Fibroblast of skin of right quadriceps (primary cell): ENCODE measurements at places on chromosomes 5 and 9.
A peak's percentile ranks its signal among the peaks of the same experiment; 100 is the strongest.

DNA sequence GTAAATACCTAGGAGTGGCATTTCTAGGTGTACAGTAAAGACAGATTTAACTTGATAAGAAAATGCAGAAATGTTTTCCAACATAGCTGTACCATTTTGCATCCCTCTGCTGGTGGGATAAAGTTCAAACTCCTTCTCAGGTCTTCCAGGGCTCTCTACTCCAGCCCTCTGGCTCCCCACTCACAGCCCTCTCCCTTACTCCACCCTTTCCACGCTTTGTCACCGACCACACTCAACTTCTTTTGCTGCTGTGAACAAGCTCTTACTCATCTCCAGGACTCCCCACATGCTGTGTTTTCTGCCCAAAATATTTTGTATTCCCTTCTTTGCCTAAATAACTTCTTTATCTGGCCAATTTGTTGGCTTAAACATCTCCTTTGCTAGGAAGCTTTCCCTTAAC is 90.6 kb upstream of the OSMR start:
- peak; percentile 77 for DNase-seq

DNA sequence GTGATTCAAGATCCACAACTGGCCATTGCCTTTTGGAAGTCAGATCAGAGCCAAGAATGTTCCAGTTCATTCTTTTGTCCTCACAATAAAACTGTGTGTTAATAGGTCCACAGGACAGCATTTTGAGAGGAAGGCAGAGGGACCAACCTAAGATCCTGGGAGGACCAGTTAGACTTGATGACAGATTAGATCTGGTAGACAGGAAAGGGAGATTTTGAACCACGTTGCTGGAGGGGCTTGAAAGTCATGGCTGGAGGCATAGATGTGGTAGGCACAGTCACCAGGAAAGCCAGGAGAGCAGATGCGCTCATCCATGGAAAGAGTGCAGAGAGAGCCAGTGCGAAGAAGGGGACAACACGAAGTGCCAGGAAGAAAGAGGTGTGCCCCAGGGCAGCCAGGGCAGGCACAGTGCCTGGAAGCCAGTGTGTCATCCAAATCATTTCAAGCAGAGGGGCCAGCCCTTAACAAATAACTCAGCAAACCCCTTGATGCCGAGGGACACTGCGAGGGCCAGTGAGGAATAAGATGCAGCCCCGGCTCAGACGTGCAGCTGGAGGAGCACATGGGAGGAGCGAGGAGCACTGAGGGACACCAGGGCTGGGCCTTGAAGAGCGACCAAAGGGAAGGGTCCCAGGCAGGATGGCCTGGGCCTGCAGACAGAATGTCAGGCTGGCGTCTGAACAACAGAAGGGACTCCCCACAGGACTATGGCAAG is 12.8 kb upstream of the SLC2A8 start:
- no peak for DNase-seq

DNA sequence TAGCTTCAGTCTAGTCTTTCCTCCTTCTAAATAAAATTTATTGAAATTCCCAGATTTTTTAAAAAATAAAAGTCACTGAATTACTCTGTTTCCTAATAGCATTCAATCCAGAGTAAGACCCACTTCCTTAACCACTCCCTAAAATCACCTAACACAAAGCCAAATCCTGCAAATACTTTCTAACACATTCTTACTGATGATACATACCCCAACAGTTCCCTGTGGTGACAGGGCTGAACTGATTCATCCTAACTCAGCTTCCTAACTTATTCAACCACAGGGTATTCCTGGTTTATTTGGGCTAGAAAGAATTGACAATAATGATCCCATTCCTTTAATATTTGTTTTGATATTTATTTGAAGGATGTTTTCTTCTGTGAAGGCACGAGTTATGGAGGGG is 40.7 kb upstream of the ZNF300 start:
- peak; percentile 59 for DNase-seq

DNA sequence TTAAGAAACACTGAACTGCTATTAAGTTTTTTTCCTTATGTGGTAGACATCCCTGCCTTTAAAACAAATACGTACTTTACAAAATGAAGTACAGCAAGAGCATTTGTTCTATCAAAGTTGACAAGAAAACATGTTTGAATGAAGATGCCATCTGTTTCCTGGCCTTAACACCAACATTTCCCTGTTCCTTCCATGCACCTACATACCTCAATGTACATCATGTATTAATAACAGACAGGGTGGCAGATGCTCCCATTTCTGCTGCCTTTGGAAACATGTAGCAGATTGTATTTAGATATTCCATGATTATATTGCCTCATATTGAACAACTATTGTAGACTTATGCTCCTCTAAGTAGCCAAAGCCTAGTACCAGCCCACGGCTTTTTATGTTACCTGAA is 104.4 kb downstream of the PJA2 start:
- no peak for DNase-seq

- no peak for DNase-seq
Measured at GRCh38 chr5:56605231-56605630, 210.1 kb upstream of the MAP3K1 start.

DNA sequence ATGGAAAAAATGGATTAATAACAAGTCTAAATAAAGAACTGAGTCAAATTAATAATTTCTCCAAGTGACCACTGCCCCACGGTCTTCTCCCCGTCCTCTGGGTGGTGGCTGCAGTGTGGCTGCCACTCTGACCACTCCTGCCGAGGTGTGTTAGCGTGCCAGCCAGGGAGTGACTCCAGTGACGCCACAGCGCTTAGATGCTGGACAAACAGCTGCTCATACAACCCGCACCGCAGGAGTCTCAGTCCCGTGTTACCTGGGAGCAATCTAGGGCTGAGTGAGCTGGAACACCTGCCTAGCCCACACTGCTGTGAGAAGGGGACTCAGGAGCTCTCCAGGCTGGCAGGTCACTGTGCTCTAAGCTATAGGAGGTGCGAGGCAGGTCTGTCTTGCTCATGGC is 10.2 kb downstream of the MAPK9 start:
- DNase-seq, result no peak

GRCh38 chr9:136584401-136584932 is 38.6 kb upstream of the NOTCH1 start:
- no peak for DNase-seq

GRCh38 chr9:115183436-115183835 is 65.5 kb upstream of the TNC start:
- no peak for DNase-seq

DNA sequence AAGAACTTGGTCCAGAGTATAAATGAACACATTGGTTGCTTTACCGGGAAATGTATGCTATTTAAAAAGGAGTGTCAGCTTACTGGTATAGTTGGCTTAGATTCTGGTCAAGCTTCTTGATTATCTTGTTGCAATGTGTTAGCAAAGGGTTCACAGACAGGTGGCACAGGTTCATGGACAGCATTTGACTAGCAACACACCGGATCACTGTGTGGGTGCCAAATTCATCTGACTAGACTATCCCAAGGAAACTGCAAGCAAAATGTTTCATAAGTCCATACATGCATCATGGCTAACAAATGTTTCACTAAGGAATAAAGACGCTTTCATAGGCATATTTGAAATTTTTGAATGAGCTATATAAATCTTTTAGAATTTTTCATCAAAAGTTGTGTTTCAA is 274.1 kb downstream of the PLK2 start:
- DNase-seq, result peak; percentile 31

GRCh38 chr9:93057703-93058354 is 672 bp upstream of the SUSD3 start:
- no peak for DNase-seq

- peak; percentile 92 for DNase-seq
Measured at GRCh38 chr5:142201471-142201887, 92.9 kb downstream of the NDFIP1 start.

- DNase-seq, result peak; percentile 4
Measured at GRCh38 chr9:3292311-3292710, 233.5 kb downstream of the RFX3 start.

DNA sequence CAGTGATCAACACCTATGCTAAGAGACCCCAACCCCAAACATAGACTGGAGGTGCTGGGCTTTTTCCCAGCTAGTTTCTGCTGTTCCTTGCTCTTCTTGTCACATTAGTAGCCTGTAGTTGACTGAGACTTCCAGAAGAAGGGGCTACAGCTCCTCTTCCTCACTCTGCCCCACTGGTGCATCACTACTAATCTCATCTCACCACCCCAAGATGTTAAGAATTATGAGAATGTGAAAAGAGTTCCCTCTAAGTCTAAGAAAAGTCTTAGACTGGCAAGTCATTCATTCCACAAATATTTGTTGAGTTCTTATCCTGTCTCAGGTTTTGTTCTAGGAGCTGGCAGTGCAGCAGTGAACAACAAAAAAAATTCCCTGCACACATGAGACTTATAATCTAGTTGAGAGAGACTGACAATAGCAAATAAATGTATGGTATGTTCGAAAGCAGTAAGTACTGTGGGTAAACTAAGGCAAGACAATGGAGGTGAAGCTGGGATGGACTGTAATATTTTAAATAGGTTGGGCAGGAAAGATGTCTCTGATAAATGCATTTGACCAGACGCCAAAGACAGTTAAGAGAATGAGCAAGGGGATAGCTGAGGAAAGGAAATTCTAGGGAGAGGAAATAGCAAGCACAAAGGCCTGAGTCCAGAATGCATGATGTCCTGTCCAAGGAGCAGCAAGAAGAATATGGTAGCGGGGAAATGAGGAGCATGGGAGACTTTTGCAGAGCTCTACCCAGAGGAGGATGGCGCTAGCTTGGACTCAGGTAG is 92.3 kb downstream of the PTCD2 start:
- peak; percentile 81 for DNase-seq

GRCh38 chr9:113899205-113899604 is 23.1 kb downstream of the ZNF618 start:
- DNase-seq, result no peak

- no peak for DNase-seq
Measured at GRCh38 chr5:135458356-135458755, 6.2 kb upstream of the TIFAB start.

DNA sequence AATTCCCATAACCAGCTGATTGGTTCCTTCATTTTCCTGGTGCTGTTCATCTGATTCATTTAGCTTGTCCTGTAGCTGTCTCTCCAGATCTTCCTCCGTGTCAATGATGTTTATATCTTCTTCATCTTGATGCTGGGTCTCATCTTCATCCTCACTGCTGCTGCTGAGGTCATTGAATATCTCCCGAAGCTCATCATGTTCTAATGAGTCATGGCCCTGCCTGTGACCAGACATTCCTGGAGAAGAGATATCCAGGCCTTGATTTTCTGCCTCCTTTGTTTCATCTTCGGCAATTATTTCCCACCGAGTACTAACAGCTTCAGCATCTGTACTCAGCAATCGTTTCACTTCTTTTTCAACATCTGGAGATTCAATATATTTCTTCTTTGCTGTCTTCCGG is 1.4 kb downstream of the TAF7 start:
- no peak for DNase-seq

DNA sequence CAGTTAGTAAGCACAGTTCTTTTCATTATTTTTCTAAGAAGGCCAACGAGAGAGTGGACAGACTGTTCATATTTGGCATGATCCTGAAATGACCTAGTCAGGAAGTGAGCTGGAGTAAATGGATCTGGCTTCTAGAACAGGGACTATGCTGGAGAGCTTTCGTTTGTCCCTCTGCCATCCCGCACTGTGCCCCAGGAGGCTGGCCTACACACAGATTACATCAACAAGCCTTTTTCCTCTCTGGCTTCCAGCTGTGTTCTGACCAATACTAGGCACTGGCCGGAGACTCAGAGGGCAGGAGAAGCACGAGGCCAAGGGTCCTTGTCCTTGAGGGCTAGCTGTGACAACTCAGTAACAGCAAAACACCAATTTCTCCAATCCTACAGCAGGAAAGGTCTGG is 127.8 kb downstream of the MED27 start:
- DNase-seq, result no peak

DNA sequence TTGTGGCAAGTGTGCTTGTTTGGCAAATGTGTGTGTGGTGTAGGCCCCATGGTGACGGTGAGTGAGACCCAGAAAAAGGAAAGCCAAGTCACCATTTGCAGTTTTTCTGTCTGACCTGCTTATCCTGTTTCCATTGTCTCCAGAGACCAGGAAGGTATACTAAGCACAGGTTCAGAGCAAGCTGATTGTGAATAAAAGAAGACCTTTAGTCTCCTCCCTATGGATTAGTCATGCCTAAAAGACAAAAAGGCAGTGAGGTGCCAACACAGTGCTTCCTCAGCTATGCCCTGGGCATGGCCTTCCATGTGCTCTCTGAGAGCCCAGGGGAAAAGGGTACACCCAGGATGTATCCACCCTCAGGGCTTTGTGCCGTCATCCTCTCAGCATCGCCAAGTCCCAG is 49.2 kb upstream of the SHOC1 start:
- no peak for DNase-seq
